ENCODE measurements at places on chromosomes 5 and 9.
A peak's percentile ranks its signal among the peaks of the same experiment; 100 is the strongest.

GRCh38 chr5:159503236-159503635 lies 172.9 kb upstream of the IL12B start:
- DNase-seq: no peak

- no peak for DNase-seq
Measured at GRCh38 chr5:178627259-178627598, 379 bp upstream of the CLK4 start.

DNA sequence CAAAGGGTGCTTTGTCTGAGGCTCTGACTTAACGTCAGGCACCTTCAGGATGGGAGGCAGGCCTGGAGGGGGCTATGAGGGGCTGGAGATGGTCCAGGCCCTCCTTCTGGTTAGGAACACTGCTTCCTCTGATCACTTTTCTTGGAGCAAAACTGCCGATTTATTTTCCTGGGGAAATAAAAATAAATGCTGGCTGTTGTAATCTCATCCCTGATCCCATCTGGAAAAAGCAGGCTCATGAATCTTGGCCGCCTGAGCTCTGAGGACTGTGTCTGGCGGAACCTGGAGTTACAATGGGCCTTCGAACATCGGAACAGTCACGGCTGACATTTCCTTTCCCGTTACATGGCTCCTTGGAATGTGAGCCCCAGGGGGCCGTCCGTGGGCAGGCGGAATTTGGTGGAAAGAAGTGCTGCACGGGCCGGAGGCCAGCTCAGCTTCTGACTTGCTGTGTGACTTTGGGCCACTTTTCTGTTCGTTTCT lies 157.8 kb downstream of the RGS3 start:
- no peak for DNase-seq

DNA sequence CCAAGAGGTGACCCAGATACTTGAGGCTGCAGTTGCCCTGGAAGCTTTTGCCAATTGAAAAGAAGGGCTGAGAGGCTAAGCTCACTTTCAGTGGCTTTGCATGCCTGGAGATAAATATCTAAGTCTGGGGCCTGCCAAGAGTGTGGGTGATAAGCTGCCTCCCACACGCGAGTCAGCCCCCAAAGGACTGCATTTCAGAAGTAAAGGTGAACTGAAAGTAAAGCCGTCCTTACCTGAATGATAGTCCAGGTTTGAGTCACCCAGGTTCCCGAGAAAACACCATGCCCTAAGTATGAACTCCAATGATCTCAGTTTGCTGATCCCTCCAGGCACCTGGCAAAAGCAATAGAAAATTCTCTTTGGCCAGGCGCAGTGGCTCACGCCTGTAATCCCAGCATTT lies 22.5 kb upstream of the N4BP3 start:
- DNase-seq: no peak

DNA sequence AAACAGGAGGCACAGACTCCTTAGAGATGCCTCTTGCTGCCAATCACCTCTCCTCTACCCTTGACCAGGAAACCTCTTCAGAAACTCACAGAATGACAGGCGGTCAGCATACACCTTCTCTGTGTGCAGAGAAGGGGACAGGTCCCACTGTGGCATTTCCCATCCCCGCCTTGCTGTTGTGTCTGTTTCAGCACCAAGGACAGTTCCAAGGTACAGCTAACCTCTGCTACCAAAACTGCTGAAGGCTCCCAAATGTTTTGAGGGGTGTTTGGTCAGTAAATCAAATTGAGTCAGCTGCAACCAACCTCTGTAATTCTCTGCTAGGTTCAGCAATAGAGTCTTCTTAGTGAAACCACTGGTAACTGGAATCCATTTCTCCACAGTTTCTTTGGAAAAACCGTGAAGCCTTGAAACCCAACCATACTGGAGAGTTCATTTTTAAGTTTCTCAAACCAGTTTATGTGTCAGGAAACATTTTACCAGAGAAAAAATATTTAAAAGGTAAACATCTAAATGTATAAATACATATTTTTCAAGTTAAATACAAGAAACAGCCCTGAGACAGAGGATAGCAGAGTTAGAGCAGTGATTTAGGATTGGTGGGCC lies 122.0 kb downstream of the DRD1 start:
- no peak for DNase-seq

GRCh38 chr9:121278477-121279261 lies 10.7 kb downstream of the GSN start:
- DNase-seq: peak; percentile 3

GRCh38 chr5:73301208-73301901 lies 128.4 kb downstream of the TMEM174 start:
- no peak for DNase-seq

GRCh38 chr9:4862506-4863250 lies 69.9 kb downstream of the RCL1 start:
- DNase-seq: no peak

DNA sequence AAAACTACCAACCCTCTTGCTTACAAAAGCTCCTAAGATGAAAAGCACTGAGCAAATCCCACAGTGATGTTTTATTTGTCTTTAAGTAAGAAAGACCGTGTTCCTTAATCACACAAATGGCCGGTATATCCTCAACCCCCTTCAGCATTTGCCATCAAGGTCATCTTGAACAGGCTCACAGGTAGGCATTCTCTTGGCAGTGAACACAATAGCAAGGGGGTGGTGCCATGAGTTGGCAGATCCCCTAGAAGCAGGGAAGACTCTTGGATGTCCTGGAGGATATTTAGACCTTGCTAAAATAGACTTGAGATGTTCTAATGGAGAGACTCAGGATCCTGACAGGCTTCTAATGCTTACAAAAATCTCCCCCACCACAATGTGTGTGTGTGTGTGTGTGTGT lies 323.0 kb downstream of the SPOCK1 start:
- DNase-seq: no peak

DNA sequence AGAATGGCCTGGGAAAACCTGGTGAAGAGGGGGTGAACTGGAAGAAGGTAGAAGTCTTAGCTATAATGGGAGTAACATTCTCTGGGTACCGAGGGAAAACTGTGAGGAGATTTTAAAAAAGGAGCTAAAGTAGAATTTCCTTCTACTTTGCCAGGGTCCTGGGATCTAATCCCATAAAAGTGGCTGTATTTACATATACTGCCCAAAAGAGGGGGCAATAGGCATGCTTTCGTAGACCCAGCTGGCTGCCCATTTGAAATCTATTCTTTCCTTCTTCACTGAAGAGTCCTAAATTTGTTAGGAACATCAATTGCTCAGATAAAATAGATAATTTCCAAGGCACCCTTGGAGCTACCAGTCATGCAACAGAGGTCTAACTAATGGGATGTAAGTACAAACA lies 159.2 kb downstream of the CDC42SE2 start:
- no peak for DNase-seq

- no peak for DNase-seq
Measured at GRCh38 chr9:133732639-133733408, 5.3 kb downstream of the SARDH start.

DNA sequence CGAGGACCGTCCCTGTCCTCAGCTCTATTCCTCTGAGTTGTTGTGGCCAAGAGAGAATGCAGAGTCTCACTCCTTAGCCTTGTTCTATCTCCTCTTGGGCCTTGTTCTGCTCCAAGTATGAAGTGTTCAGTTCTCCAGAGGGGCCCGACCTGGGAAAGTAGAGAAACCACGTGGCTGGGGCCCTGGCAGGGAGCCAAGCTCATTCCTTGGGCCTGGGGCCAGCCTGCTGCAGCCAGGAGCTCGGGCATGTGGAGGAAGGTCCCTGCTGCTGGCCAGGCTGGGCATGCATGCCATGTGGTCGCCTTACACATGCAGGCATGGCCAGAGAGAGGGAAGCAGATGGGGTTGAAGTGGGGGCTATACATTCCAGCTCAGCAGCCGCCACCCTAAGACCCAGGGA lies 60.7 kb downstream of the COL27A1 start:
- no peak for DNase-seq

GRCh38 chr5:73831066-73831465 lies 205.1 kb downstream of the ARHGEF28 start:
- DNase-seq: no peak

- DNase-seq: no peak
Measured at GRCh38 chr5:6253846-6254245, 124.5 kb downstream of the MED10 start.

GRCh38 chr5:88729084-88729828 lies 153.7 kb downstream of the MEF2C start:
- peak; percentile 16 for DNase-seq

- no peak for DNase-seq
Measured at GRCh38 chr9:125931211-125931610, 184.0 kb downstream of the PBX3 start.

DNA sequence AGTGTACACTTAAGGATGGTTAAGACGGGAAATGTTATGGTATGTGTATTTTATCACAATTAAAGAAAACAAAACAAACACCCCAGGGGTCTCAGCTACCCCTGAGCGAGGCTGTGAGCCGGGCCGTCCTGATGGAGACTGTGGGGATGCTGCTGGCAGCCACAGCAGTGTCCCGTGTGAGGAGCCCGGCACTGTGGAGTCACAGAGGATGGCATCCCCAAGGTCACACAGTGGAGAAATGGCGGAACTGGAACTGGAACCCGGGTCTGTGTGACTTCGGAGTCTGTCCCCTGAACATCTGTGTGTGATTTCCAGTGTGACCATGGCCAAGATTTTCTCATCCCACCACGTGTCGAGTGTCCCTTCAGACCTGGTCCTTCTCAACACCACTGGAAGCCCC lies 80.7 kb upstream of the PHYKPL start:
- DNase-seq: no peak

DNA sequence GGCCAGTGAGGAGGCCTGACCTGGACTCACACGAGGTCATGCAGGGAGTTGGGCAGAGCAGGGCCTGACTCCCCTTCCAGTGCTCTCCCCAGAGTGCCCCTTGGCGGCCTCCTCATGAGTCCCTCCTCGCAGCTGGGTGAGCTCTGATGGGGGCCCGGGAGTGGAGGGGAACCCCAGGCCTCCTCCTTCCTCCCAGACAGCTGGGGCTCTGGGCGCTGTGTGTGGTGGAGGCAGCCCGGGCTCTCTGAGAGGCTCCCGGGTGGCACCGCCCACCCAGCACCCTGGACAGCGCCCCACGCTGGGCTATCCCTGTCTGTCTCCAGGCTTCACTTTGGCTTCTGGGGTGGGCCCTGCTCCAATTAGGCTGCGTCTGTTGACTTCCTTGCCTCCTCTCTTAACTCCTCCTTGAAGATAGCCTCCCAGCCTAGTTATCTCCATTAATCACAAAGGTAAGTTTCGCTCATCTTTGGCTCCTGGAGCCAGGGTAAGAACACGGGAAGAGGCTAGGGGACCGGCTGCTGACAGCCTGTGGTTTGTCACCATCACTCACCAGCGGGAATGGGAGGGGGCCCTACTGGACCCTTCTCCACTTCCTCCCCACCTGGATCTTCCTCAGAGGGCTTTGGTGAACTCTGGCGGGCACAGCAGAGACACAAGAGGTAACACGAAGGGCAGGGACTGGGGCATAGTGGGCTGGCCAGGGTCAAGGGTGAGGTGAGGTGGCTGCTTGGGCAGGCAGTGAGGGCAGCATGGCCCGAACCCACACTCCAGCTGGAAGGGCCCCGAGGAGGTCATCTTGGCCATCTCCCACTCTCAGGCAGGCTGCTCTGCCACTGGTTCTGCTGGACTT lies 13.1 kb downstream of the PSD2 start:
- no peak for DNase-seq

DNA sequence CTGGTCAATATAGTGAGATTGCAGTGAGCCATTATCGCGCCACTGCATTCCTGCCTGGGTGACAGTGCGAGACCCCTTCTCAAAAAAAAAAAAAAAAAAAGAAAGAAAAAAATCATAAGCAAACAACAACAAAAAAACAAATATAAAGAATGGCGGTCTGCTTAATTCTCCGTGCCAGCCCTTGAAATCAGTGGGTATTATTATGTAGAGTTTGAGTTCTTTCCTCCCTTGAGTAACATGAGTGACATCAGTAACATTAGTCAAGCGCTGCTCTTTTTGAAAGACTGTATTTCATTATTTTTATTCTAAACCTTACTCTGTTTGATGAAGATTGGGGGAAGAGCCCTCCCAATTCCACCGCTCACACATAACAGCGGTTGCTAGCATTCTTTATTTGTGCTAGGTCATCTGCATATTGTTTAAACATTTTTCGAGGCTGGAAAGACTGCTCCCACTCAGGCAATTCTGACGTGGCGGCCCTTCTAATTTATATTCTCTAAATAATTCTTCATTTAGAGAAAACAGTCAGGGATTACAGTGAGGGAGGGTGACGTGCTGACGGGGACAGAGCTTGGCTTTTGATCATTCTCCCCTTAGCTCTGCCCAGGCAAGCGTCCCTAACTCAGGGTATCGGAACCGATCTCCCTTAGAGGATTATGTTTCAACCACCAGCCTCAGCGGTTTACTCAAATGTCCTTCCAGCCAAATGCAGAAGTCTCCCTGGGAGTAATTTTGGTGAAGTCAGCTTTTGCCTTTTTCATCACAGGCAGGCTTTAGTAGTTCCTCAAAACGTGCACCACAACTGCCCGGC lies 860 bp upstream of the MARCHF6 start:
- no peak for DNase-seq

- no peak for DNase-seq
Measured at GRCh38 chr9:135952664-135953206, 8.4 kb downstream of the UBAC1 start.

DNA sequence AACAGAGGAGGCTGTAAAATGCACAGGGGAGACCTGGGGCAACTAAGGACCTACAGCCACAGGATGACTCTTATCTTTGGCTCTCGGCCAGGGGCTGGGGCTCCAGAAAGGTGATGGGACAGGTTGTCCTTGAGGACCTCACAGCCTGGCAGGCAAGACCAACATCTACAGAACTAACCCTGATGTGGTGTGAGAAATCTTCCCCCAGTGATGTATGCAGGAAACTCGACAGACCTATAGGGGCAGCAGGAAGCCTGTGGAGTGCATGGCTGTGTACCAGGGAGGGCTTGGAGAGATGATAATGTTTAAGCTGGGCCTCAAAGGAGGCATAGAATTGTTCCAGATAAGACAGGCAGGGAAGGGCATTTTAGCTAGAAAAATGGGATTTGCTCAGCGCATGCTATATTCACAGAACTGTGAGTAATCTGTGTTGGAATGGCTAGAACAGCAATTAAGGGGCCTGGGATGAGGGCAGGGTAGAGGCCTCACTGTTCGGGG lies 68.5 kb upstream of the SLC25A51 start:
- DNase-seq: no peak

DNA sequence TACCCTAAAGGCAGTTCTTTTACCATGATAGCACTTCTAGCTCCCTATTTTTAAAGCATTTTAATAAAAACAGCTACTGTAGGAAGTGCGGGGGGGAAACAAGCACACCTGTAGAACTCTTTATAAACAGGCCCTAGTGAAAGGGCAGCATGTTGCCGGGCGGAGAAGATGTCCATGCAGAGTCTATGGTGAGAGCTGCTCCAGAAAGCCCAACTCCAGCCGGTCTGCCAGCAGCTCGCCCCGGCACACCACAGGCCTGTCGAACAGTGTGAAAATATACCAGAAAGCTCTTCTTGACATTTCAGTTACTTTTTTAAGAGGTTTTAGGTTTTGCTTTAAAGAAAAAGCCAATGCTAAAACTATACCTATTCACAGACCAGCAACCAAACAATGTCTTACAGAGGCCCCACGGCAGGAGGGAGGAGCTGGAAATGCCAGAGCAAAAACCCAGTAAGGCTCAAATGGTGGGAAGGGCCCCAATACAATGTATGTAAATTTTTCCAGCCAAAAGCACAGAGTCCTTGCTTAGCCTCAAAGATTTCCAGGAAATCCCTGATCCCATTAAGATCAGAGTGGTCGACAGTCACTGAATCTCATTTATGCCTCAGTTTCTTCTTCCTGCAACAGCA lies 121.2 kb downstream of the SAXO1 start:
- DNase-seq: no peak
